ENCODE measurements at places on chromosomes 6 and 20.
A peak's percentile ranks its signal among the peaks of the same experiment; 100 is the strongest.

DNA sequence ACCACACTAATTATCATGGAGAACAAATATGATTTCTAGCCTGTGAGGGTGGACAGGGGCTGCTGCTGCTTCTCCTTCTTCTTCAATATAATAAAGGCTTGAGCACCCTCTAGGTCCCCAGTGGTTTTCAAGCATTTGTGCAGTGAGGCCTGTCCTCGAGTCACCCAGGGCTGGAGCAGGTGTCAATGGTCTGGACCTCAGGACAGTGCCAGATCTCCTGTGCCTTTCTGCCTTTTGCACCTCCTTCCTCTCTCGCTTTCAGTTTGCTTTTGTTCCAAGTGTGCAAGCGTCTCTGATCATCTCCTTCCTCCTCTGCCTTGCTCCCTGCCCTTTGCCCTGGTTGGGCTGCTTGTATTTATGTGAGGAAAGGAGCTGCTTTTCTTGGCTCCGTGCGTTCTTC, 152.2 kb upstream of the SYNDIG1 start:
- DNase-seq: no peak

GRCh38 chr6:18343741-18344140, 43.4 kb upstream of the RNF144B start:
- no peak for DNase-seq

GRCh38 chr6:36053878-36054277, 26.3 kb downstream of the MAPK14 start:
- no peak for DNase-seq

DNA sequence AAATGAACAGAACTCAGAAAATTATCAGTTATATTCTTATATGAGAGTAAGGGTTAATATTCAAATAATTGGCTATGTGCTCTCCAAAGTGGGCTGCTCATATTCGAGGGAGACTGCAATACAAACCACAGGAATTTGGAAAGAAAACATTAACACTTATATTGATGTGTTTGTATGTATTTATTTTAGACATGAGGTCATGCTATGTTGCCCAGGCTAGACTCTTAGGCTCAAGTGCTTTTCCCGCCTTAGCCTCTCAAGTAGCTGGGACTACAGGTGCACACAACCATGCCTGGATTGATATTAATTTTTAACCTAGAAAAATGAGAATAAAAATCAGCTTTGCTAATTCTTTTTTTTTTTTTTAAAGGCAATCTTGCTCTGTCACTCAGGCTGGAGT, 35.0 kb downstream of the BTBD9 start:
- peak; percentile 45 for DNase-seq

DNA sequence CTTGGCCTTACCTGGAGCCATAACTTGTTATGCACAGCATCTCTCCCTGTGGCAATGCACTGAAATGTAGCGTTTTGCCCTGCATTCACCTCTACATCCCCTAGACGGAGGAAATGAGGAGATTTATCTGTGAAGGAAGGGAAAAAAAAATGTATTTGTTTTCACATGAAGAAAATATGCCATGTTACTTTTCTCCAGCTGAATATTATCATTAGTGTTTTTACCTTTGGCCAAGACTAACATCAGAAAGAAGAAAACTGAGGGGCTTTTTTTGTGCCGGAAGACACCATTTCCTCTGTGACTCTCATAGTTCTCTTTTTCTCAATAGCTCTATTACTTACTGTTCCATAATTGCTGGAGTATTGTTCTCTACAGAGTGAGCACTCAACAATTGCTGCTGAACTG, 280.4 kb downstream of the PTPRK start:
- DNase-seq: no peak

GRCh38 chr6:35370124-35370741, 27.9 kb downstream of the PPARD start:
- DNase-seq: peak; percentile 97

DNA sequence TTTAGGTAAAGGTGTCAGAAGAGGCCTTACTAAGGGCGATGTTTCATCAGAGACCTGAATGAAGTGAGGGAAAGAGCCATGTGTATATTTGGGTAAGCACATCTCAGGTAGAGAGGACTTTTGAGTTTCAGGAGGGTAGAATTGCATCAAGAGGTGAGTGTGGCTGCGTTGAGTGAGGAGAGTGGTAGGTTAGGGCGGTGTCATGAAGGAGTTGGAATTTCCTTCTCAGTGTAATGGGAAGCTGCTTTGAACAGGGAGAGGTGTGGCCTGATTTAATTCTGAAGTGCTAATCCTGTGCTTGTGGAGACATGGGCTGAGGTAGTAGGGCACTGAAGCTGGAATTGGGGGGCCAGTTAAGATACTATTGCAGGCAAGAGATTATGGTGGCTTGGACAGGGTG, 53.9 kb downstream of the IGF2R start:
- DNase-seq: no peak

DNA sequence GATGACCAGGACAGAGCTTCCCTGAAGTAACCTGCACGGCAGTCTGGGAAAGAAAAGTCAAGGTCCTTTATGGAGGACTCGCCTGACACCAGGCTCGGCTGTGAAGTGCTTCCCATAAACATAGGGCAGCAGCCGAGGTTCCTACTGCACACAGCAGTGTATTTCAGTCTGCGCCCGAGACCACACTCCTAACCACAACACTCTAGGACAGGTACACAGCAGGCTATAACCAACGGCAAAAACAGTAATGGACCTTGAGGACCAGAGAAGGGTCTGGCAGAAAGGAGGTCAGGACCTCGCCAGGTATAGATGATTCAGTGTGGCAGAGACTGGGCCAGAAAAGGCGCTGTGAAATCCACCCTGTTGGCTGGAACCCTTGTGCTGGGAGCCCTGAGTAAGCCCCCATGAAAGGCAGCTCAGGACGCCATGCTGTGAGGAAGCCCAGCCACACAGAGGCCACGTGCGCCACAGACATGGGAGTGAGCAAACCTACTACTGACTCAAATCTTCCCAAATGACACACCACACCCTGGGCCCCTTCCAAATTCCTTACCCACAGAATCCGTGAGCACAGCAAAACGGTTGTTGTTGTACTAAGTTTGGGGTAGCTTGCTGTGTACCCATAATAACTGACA, 129.6 kb upstream of the CST7 start:
- DNase-seq: no peak

DNA sequence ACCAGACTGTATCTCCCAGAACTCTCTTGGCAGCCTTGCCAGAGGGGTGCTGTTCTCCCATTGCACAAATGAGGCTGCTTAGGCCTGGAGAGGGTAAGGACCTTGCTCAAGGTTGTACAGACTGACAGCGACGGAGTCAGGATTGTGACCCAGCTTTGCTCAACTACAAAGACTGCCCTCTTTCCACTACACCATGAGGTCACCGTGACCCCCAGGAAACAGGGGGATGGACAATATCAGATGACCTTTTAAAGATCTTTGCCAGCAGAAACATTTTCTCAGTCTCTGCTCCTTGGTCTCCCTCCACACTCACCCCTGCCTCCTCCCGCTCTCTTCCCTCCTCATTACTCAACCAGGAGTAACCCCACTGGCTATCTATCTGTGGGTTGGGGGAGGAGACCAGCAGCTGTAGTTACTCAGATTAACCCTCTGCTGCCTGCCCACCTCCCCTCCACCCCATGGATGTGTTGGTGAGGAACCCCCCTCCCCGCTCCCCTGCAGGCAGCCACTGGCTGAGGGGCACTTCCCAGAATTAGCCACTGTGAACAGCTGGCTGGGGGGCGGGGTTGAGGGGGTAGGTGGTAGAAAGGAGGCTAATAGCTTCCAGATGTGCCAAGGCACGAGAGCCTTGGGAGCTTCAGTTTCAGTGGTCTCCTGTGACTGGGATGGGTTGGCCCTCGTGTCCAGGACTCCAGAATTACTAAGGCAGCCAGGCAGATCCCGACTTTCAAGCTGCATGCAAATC, 26.9 kb upstream of the MRPS18A start:
- DNase-seq: no peak

- DNase-seq: no peak
Observed at GRCh38 chr6:147421903-147422302, 86.6 kb upstream of the SAMD5 start.

DNA sequence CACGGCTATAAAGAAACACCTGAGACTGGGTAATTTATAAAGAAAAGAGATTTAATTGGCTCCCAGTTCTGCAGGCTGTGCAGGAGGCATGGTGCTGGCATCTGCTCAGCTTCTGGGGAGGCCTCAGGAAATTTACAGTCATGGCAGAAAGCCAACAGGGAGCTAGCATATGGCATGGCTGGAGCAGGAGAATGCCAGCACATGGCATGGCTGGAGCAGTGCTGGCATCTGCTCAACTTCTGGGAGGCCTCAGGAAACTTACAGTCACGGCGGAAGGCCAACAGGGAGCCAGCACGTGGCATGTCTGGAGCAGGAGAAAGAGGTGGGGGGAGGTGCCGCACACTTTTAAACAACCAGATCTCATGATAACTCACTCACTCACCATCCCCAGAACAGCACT, 32.5 kb upstream of the DACT2 start:
- DNase-seq: no peak

- DNase-seq: no peak
Observed at GRCh38 chr6:160917572-160917971, 74.0 kb upstream of the MAP3K4 start.

GRCh38 chr6:143174516-143174915, 113.8 kb downstream of the AIG1 start:
- no peak for DNase-seq

- no peak for DNase-seq
Observed at GRCh38 chr6:142679907-142680700, 264.9 kb downstream of the HIVEP2 start.

DNA sequence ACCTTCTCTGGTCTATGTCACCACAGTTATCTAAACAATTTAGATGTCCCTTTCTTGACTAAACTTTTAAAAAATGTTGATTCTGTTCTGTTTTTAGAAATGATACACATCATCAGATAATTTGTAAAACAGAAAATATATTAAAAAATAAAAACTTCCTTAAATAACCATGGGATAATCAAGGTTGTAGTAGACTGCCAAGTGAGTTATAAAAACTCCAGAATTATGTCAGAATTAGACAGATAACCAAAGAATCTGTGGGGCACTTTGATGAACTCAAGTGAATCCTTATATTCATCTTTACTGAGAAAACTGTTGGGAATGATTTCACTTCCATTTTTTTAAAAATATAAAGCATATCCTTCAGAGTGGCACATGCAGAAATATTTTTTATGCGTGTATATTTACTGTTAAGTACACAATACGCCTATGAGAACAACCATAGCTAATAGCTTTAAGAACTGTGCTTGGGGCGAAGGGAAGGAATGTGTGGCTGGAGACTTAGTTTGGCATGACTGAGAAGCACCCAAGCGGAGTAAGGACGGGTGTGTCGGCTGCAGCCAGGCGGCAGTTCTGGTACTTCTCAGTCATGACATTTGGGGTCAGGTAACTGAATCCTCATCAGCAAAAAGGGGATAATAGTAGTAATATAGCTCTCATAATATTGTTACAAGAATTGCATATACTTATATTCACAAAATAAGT, 604.7 kb upstream of the CITED2 start:
- DNase-seq: peak; percentile 97

DNA sequence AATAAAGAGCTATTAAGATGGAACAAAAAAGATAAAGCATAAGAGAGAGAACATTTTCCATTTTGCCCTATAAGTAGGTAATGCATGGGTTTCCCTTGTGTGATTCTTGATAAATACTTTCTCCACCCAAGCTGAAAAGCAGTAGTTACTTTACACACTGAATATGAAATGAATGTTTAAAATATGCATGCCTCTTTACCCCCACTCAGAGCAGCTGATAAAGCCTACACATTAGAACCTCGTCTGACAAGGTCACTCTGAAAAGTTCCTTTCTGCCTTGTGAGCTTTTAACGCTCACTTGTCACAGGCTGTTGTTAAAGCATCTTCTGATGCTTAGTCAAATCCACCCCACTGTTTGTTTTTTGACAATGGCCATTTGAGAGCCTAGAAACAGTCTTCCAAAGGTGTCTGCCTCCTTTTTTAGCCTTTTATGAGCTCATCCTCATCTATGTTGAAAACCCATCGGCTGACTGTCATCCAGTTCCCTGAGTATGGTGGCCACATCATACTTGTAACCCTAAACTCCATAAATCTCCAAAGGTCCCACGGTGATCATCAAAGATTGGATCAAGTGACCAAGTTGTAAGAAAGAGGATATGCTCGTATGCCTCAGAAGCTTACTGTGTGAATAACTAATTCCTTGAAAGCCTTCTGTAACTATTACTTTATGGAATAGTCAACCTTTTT, 102.8 kb downstream of the ATXN1 start:
- DNase-seq: no peak

DNA sequence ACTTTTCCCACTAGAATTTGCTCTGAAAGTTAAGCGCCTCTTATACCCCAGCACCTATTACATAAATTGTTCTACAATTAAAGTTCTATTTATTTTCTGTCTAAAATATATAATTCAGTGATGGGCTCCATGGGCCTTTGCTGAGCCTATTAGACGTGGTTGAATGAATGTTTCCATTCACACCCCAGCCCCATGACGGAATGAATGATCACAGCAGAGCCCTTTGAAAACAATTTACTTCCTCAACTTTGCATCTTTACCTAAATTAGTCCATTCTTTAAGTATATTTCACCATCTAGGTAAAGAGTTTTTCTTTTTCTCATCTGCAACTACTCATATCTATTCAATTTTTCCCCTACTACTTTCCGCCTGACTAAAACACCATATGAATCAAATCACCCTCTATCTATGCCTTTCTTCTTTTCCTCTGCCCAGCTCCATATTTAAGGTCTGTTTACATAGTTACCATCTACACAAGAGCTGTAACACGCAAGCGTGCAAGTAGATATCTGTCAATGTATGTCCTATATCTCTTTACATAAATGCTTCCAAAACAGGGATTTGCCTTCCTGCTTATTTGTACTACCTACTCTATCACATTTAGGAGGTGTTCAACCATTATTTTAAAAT, 69.7 kb downstream of the ECT2L start:
- no peak for DNase-seq

- DNase-seq: no peak
Observed at GRCh38 chr6:149558029-149558428, 8.1 kb upstream of the GINM1 start.

DNA sequence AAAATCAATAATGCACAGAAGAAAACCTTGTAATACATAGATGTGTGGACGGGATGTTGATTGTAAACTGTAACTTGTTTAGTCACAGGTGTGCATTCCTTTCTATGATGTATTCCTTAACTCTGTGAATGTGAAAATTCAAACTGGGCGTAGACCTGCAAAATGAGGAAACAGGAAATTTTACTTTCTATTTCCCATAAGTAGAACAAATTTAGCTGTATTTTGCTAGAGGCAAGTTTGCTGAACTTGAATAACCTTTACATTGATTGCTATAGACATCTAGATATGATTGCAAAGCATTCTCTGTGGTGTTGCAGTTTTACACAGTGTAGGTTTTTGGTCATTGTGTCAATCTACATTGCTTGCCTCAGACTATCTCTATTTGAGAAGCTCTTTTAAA, 368.4 kb upstream of the MAN1A1 start:
- DNase-seq: peak; percentile 40
